ENCODE measurements at places on chromosomes 16 and 17.

DNA sequence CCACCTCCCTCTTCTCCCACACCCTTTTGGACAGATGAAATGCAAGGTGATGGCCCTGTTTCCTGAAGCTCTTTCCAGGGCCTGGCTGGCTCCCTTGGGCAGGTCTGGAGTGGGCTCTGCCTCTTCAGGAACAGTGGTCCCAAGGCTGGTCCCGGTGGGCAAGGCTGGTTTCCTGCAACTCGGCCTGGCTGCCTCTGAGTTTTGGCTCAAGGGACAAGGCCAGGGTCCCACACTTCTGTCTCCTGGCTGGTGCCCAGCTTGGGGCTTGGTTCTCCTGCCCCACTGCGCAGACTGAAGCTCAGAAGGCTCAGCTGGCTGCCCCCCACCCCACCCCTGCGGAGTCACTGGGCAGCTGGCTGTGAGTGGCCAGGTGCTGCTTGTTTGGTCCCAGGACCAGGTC is 3.8 kb upstream of the ACTG1 start:
- DNase-seq: no peak

DNA sequence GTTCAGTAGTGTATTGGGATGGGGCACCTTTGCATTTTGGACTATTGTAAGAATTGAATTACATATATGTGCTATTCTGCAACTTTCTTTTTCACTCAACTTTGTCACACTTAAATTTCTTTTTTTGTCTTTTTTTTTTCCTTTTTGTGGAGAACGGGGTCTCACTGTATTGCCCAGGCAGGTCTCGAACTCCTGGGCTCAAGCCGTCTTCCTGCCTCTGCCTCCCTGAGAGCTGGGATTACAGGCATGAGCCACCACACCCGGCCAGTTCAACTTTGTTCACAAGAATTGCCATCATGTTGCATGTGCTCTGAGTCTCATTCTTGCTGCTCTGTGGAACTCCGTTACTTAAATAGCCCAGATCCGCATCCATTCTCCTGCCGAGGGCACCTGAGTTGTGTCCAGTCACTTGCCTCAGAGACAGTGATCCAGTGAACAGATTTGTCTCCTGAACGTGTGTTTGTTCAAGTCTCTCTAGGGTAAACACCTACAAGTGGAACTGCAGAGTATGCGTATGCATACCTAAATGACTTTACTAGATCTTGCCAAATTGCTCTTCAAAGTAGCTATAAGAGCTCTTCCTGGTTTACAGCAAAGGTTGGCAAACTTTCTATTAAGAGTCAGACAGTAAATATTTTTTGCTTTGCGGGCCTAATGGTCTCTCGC is 3.4 kb upstream of the SLC38A10 start:
- DNase-seq: no peak

DNA sequence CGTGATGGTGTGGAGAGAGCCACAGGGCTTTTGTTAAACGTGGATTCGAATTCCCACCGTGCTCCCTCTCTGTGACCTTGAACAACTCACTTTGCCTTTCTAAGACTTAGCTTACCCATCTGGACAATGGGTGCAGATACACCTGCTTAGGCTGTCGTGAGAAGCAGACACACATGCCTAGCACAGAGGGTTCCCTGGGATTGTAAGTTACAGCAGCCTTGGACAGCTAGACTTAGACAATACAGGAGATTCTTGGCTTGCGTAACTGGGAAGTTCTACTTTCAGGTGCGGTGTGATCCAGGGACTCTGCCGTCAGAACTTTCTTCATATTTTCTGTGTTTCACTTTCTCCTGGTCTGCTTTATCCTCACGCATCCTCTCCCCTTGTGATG is 127.0 kb downstream of the ABCC1 start:
- DNase-seq: no peak

GRCh38 chr17:82866590-82867191 is 26.9 kb upstream of the ZNF750 start:
- no peak for DNase-seq

DNA sequence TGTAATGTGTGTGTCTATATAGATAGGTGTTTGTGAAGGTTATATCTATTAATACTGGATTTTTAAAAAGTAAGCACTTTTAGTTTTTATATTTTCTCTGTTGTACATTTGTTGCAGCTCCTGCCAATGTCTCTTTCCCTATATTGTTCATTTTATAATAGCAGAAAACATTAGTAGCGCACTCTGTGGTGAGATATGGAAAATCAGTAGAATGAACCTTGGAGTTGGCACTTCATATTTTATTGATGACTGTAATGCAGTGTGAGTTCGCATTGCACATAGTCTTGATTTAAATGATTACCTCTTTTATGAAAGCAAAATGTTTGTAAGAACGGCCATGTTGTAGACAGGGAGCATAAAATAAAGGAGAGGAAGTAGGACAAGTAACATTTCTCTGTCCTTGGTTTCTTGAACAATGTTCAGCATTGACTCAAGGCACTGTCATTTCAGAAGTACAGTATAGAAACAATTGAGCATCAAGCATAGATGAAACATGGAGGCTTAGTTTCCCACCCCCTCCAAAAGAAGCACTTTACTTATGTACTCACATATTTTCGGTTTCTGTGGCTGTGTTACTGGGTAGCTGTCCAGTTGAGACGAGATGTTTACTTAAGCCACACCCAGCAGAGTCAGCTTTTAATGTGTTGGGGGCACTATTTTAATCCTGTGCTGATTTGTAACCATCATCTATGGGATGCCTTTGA is 74.0 kb downstream of the TANC2 start:
- no peak for DNase-seq

All from erythroblast (primary cell).